ENCODE measurements at places on chromosomes 12 and 14.
A peak's percentile ranks its signal among the peaks of the same experiment; 100 is the strongest.

- DNase-seq: no peak
Observed at GRCh38 chr14:87879389-87879788, 113.6 kb downstream of the GALC start.

GRCh38 chr14:42140001-42140400 lies 533.3 kb downstream of the LRFN5 start:
- DNase-seq: no peak

- DNase-seq: no peak
Observed at GRCh38 chr14:40362856-40363255, 930.6 kb upstream of the FBXO33 start.

GRCh38 chr14:73778736-73779135 lies 64.6 kb upstream of the PNMA1 start:
- DNase-seq: no peak

- DNase-seq: no peak
Observed at GRCh38 chr12:7951671-7952070, 15.7 kb upstream of the SLC2A3 start.

DNA sequence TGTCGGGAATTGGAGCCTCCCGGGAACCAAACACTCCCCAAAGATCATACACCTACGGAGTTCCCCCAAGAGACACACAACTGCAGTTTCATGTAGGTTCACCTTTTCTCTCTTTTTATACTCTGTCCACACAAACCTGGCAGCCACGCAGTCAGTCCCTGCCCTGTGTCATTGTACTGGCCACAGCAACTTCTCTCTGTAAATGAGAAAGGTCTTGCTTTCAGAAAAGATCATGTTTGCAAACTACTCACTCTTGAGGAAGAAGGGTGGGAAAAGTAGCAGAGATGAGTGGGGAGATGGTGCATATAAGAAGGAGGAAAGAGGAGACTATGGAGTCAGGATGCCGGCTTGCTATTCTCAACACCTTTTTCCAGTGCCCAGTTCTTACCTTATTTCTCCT lies 10.4 kb downstream of the ANG start:
- DNase-seq: no peak

GRCh38 chr12:74741112-74741511 lies 203.5 kb downstream of the ATXN7L3B start:
- no peak for DNase-seq

DNA sequence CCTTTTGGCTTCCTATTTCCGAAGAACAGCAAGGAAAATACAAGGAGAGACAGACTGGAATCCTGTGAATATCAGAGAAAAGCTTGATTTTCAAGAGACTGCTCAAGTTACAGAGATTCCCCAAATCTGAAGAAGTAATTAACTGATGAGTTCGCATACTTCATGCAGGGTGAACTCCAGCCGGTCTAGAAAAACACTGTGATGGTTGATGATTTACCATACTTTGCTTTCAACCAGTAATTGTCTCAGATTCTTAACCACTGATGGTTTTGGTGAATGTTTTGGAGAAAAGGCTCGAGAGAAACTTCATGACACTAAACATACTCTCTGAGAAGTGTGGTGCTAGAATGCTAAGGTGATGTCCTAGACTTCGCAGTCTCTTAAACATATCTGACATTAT lies 4.4 kb upstream of the PLXNC1 start:
- no peak for DNase-seq

DNA sequence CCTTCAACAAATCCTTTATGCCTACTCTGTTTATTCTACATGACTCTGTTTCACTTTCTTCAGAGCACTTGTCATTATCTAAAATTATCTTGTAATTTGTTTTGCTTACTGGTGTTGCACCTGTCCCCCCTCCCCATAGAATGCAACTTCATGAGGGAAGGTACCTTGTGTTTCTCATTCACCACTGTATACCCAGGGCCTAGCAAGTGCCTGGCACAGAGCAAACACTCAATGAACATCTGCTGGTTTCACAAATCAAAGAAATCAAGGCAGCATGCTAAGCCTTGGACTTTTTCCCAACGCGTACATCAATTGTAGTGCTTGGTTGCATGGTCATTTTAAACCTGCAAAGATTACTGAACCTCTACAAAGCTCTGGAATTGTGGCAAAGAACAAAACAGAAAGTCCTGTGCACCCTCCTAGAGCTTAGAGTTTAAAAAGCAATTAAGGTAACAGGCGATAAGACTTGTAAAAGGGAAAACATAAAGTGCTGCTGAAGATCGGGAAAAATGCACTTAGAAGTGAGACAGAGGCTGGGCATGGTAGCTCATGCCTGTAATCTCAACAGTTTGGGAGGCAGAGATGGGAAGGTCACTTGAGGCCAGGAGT lies 479.1 kb downstream of the MED13L start:
- no peak for DNase-seq

GRCh38 chr12:108696111-108696995 lies 35.0 kb downstream of the CORO1C start:
- no peak for DNase-seq

GRCh38 chr12:107415834-107416233 lies 269.8 kb upstream of the PWP1 start:
- no peak for DNase-seq

- DNase-seq: peak; percentile 66
Observed at GRCh38 chr14:101029668-101030290, 126.3 kb upstream of the RTL1 start.

GRCh38 chr12:68367903-68368302 lies 35.7 kb upstream of the MDM1 start:
- no peak for DNase-seq

DNA sequence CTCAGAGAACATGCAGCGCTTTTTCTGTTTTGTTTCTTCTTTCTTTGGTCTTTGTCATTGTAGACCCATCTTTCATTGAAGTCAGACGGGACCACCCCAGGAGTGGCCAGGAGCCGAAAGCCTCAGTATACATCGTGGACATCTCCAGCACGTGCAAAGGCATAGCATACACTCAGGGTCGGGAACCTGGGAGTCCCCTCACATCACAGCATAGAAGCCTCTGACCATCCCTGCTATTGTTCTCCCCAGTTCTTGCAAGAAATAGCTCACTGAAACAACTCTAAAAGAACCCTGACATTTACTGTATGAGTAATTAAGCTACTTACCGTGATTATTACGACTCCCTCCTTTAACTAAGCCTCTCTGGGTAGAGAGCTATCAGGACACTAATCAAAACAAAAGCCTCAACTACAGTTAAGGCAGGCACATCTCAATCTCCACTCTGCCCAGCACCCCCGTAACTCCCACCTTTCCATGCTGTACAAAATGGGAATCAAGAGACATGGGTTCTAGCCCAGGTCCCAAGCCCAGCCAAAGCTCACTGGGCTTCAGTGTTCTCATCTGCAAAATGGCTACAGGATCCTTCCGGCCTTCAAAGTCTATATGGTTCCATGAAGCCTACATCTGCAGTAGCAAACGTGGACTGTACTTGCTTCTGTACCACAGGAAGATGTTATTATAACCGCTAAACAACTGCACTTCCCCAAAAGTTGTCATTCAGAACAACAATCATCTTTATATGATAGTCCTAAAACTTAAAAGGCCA lies 6.7 kb downstream of the CCDC88C start:
- no peak for DNase-seq

DNA sequence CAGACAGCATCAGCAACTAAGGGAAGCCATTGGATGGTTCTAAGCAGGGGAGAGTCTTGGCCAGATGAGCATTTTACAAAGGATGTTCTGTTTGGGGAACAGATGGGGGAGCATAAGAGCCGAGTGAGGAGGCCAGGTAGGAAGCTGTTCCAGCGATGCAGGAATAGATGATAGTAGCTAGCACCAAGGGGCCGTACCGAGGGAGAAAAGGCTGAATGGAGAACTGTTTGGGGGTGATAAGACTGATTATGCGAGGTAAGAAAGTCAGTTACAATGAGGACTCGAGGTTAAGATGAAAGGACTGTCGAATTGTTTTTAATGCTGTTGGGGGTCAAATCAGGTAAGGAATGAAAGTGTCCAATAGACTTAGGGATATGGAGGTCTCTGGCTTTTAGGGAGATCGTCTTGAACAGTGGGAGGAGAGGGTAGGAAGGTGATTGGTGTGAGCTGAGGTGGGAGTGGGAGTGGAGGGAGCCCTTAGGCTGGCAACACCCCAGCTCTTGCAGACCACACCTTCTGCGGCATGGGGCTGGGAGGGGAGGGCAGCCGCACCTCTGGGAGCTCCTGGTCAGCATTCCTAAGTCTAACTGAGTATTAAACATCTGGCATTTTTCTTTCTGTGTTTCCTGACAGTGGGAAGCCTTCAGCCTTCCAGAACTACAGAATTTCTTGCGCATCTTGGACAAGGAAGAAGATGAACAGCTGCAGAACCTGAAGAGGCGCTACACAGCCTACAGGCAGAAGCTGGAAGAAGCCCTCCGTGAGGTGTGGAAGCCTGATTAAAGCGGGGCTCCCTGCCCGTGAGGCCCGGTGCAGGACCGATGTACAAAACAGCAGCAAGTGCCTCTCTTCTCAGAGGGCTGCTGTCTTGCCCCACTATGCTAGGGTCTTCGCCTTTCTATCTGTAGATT lies 64.8 kb downstream of the GNS start:
- no peak for DNase-seq

DNA sequence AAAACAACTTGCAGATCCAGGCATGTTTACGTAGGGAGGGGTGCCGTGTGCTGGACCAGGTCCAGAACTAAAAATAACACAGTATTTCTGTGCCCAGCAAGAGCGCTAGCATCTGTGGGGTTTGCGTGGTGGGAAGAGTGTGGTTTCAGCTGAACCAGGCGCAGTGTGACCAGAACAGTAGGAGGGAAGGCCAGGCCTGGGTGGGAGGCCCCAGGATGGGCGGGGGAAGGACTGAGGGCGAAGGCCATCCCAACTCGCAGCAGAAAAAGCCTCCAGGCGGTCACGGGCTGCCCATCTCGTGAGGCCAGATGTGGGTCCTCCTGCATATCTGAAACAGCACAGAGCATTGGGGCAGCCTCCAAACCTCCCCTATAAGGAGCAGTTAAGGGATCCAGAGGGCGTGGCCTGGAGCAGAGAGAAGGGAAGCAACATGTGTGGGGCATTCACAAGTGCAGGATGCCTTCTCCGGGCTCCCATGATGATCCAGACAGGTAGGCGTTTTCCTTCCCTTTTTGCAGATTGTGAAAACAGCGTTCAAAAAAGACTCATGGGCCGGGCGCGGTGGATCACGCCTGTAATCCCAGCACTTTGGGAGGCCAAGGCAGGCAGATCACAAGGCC lies 17.8 kb upstream of the CD9 start:
- no peak for DNase-seq

- no peak for DNase-seq
Observed at GRCh38 chr12:108728820-108729611, 2.3 kb downstream of the CORO1C start.

DNA sequence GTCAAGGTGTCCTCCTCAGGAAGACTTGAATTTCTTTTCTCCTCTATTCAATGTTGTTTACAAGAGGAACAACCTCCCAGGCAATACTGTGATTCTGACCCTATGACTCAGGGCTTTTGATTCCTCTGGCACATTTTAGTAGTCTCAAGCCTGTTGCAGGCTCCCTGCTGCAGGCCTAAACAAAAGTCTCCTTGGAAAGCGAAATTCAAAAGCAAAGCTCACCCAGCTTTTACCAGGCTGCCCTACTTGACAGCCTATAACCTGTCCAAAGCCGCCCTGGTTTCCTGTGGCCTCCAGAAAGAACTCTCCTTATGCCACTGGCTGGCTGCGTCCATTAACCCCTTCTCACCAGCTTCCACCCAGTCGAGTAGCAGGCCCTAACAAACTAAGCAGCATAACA lies 11.6 kb downstream of the FGD6 start:
- DNase-seq: no peak

DNA sequence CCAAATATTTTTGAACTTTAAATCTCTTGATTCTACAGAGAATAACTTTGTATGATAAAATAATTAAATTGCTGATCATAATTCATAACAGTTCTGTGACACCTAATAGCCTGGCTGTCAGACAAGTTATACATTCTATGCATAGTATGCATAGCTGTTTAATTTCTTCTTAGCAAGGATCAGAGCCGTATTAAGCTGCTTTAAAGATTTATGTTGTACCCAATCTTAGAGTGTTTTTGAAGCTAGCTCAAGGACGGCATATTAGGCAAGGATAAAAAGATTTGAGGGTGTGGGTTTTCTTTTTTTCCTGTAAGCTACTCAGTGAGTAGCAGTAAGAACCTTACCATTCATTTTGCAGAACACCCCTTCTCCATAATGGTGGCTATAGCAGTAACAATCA lies 45.9 kb downstream of the SLC17A8 start:
- no peak for DNase-seq

Data from SHP77 (cell line).